Aorta (tissue), 5 donors: ENCODE measurements at places on chromosomes 13 and 19. TPM values are rescaled to one million over a fixed set of nuclear protein-coding genes. Genes with fewer than 3 reads are reported as not detected.

FGF21 gene
- total RNA-seq: not detected

GRCh38 chr13:60467098-60467497, 70.1 kb downstream of the TDRD3 start:
- DNase-seq: no peak

GRCh38 chr19:39158646-39159260, 33.2 kb downstream of the PAK4 start:
- no peak for DNase-seq

DNA sequence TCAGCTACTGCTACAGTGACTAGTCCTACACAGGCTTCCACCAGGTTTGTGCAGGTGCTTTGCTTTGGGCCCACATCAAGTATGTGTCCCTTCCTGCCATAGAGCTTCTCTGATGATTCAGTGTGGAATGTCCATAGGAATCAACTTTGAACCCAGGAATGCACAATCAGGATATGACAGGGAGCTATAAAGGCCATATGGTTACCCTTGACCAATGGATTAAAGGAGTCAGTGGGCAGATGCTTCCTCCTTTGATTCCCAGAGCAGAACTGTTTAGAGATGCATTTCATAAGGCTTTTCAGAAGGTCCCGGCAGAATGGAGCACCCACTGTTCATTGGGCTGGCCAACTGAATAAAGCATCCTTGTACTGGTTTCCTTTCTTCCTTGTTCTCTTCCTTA, 145.2 kb upstream of the WASF3 start:
- no peak for DNase-seq

GRCh38 chr13:27962128-27962841, 6.8 kb downstream of the CDX2 start:
- no peak for DNase-seq
